ENCODE measurements at places on chromosomes 5 and 9.

DNA sequence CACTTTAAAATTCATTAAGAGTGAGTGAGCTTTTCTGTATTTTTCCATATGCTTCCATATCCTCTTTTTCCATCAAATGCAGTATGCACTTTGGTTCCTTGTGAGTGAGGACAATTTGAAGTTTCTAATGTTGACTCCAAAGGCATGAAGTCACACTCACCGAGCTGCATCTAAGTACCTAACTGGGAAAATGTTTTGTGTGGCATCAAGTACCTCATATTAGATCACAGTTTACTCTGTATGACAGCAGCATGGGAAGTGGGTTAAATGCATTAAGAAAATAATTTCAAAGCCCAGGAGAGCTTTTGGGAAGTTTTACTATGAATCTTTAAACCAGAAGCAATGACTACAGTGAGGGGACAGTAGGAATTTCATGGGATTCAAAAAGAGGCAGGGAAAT lies 207.0 kb downstream of the EFNA5 start:
- no peak for DNase-seq

GRCh38 chr9:124291801-124292396 lies 34.1 kb downstream of the NEK6 start:
- no peak for DNase-seq

GRCh38 chr9:130765137-130766020 lies 69.7 kb upstream of the ABL1 start:
- DNase-seq = no peak

GRCh38 chr9:126773004-126773607 lies 31.7 kb upstream of the ZBTB43 start:
- no peak for DNase-seq

- no peak for DNase-seq
Observed at GRCh38 chr5:18687429-18687828, 1053.2 kb downstream of the TAF11L14 start.

DNA sequence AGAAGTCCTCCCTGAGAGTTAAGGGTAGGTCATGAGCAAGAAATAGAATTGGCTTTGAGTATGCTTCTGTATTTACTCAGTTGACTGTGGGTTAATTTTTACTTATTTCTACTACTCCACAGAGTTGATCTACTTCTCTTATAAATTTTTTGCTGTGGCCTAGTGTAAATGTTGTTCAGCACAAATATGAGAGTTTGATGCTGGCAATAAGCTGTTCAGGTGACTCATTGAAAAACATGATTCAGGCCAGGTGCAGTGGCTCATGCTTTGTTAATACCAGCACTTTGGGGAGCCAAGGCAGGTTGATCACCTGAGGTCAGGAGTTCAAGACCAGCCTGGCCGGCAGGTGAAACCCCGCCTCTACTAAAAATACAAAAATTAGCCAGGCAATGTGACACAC lies 4.5 kb upstream of the CDK7 start:
- no peak for DNase-seq

DNA sequence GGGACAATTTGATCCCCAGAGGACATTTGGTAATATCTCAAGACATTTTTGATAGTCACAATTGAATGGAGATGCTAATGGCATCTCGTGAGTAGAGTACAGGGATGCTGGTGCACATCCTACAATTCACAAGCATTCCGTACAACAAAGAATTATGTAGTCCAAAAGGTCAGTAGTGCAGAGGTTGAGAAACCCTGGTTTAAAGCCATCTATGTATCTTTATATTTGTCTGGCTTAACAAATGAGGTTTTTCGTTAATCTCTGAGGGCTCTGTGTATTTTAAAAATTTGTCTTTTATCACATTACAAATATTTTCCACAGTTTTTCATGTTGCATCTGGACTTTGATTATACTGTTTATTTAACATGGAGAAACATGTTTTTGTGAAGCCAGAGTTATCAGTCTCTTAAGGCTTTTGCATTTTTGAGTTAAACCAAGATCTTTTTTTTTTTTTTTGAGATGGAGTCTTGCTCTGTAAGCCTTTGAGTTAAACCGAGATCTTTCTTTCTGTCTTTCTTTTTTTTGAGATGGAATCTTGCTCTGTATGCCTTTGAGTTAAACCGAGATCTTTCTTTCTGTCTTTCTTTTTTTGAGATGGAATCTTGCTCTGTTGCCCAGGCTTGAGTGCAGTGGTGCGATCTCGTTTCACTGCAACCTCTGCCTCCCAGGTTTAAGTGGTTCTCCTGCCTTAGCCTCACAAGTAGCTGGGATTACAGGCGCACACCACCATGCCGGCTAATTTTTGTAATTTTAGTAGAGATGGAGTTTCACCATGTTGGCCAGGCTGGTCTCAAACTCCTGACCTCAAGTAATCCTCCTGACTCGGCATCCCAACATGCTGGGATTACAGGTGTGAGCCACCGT lies 2.8 kb downstream of the HSDL2 start:
- no peak for DNase-seq

DNA sequence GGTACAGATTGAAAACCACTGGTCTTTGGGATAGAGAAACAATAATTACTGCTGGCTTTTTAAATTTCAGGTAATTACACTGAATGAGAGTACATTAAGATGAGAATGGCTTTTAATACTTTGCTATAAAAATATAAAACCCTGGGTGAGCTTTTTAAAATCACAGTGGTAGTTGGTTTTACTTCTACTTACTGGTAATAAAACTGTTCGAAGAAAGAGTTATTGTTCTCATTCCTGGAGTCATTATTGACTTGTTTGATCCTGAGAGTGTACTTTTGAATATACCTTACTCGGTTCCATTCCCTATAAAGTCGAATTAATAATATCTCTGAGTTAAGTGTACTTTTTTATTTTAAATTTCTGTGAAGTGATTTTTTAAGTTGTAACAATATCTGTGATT lies 21.5 kb downstream of the MELK start:
- no peak for DNase-seq

DNA sequence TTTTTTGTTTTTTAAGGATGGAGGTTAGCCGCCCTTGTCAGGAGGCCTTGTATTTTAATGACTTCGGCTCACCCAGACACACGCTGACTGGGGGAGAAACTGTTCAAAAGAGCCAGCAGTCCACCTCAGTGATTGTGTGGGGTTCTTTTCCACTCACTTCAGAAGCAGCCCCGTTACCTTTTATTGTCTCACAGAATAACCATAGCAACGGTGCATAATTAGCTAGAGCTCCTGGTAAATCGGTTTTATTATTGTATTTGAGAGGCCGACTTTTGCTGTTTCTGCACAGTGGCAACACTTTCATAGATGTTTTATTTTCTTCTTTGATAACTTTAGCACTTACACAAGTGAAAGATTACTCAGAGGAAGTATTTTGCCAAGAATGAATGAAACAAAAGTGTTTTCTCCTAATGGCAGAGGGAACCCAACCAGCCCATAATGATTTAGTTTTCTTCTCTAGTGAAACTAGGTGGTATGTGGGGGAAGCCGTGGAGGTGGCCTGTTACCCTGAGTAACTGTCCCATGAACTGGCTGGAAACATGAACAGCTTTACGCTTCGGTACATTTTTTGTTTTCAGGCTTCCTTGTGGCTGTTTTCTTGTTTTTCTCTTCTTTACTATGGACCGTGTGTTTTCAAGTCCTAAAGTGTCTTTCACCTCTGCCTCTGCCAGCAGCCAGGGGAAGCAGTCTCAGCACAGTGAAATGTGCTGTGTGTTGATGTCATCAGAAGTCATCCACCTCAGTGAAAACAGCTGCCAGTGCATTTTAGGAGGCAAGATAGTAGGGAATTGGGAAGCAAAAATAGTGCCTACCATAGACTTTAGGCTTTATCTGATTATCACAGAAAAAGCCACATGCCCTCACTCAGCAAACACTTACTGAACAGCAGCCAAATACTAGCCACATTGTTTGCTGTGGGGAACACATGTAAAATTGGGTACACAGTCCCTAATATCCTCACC lies 414.7 kb downstream of the KDM4C start:
- DNase-seq = no peak

DNA sequence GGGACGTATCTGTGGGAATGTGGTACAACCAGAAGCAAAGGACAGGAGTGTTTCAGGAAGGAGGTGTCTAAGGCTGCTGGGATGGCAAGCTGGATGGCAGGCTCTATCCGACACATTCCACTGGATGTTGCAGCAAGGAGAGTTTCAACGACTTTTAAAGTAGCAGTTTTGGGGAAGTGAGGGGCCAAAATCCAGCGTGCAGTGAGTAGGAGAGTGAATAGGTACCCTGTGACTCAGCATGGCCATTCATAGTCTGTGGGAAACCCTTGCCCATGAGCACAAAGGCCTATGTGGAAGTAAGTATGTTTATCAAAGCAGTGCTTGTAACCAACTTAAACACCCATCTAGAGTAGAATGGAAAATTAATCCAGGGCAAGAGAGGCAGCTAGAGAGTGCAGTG lies 664.7 kb downstream of the ACTL7B start:
- DNase-seq = no peak

GRCh38 chr9:26058111-26058895 lies 380.1 kb upstream of the TUSC1 start:
- no peak for DNase-seq

DNA sequence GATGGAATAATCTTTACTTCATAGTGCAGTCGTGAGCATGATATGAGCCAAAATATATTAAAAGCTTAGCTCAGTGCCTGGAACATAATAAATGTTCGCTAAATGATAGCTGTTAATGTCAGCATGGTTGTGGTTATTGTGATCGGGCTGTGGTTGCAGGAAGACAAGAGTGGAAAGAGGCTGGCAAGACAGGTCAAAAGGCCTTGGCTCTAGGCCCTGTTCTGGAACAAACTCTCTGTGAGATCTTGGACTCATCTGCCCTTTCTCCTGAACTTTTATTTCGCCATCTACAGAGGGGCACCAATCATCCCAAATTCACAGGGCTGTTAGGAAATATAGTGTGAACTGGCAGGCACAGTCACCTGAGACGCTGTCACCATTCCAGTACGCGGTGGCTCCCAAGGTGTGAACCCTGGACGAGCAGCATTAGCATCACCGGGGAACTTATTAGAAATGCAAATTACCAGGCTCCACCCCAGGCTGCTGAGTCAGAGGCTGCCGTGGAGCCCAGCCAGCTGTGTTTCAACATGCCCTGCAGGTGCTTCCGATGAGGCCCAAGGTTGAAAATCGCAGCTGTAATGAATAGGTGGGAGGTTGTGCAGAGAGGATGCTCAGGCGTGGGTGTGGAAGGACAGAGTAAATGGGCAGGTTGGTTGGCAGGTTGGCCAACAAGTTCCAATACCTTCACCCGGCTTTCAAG lies 50.2 kb upstream of the SAP30L start:
- DNase-seq = no peak

GRCh38 chr9:20309124-20309523 lies 313.2 kb downstream of the MLLT3 start:
- no peak for DNase-seq

DNA sequence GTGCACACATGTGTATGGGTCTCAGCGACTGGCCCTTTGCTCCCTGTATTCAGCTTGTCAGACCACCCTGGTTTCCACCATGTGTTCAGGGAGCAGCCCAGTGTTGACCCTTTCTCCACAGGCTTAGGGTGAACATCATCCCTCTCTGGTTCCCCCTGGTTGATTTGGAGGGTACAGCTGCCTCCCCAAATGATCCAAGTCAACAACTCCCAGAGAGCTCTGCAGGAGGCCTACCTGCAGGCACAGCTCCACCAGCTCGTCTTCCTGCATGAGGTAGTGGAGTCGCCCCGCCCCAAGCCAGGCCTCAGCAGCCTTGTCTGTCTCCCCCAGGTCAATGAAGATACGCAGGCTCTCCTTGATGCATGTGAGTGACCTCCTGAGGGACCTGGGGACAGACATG lies 50.5 kb downstream of the SH3TC2 start:
- DNase-seq = no peak

DNA sequence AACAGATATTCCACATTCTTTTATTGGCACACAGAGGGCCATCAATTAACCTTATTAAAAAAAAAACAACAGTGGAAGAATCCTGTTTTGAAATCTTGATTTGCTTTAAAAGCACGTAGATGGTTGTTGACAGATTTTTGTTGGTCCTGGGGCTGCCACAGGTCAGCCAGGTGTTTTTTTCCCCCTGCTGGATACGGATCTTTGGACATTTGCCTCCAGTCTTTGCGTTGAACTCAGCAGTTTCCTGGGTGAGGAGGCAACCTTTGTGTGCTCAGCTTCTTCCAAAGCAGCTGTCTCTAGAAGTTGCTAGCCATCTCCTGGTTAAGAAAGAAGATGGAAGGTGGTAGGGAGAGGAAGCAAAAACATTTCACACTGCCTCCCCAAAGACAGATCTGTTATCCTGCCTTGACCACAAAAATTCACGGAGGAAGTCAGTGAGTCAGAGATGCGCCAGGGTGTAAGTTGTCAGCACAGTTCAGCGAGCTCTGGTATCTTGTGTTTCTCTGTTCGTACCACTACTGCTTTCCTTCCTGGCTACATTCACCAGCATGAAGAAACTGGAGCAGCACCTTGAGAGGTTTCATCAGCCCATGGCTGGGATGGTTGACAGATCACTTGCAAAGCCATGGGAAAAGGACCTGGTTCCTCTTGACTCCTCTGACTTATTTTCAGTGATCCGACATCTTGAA lies 207.3 kb downstream of the ARHGAP26 start:
- no peak for DNase-seq

DNA sequence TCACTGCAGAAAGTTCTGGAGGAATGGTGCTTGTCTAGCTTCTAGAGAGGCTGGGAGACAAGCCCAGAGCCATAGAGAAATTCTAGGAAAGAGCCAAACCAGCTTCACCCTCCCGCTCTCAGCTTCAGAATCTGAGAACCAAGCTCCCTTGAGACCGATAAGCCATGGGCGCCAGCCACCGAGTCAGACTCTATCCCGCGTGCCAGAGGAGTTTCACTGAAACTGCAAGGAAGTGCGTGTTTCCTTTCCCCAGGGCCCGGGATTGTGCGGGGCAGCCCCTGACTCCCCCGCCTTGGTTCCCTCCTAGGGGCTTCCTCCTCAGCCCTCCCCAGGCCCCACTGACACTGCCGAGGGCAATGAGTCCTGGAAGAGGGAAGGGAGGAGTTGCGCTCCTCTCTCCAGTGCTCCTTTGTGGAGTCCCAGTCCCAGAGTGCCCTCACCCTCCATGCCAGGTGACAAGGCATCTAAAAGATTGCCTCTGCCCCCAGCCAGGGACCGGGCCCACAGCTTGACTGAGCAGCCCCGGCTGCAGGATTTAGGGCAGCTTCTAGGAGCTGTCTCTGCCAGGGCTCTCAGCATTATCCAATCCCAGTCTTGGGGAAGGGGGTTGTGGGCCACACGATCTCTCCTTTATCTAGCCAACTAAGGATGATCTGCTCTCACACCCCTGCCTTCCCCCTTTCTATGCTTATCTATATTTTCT lies 18.4 kb upstream of the TCF7 start:
- no peak for DNase-seq

- no peak for DNase-seq
Observed at GRCh38 chr5:93658044-93658443, 75.0 kb downstream of the NR2F1 start.

GRCh38 chr9:99693888-99694287 lies 127.8 kb upstream of the NR4A3 start:
- DNase-seq = no peak

GRCh38 chr5:138653502-138653901 lies 78.3 kb upstream of the HSPA9 start:
- DNase-seq = no peak

All from activated naive CD4-positive, alpha-beta T cell (primary cell).